ENCODE measurements at places on chromosomes 1 and 21. TPM values are rescaled to one million over a fixed set of nuclear protein-coding genes. Genes with fewer than 3 reads are reported as not detected.

OR10J1 gene
- not detected for total RNA-seq

GPX7 gene
- 0.14 TPM for total RNA-seq

CIART gene
- total RNA-seq: 15.6 TPM

KRTAP10-10 gene
- not detected for total RNA-seq

PLA2G4A gene
- 24.2 TPM for total RNA-seq

UAP1 gene
- 40.8 TPM for total RNA-seq

OR2L5 gene
- total RNA-seq: not detected
